ENCODE measurements at places on chromosomes 2 and 18.

DNA sequence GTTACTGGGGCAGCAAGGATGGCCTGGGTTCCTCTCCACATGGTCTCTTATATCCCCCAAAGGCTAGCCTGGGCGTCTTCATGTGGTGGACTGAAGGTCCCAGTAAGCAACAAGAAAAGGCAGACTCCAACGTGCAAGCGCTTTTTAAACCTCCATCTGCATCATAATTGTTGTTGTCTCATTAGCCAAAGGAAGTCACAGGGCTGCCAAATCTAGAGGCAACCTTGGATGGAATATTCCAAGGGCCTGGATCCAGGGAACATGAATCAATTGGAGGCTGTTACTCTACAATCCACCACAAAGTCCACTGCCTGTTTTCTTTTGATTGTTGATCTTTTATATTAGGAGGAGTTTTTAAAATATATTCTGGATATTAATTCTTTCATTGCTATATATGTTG, 118.8 kb downstream of the SH3RF3 start:
- no peak for DNase-seq

DNA sequence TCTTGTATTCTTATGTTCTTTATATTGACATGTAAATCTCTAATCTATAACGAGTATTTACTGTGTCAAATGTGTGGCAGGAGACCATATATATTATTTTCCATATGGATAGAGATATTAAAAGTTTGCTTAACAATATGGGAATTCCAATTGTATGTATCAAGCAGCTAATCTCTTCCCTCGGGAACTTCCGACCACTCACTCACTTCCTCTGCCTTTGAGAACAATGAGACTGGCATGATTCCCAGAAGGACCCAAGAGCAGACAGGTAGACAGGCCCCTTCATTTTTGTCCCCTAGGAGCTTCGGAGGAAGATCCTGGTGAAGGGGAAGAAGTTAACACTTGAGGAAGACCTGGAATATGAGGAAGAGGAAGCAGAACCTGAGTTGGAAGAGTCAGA, 24.1 kb downstream of the PLCD4 start:
- DNase-seq, result no peak

DNA sequence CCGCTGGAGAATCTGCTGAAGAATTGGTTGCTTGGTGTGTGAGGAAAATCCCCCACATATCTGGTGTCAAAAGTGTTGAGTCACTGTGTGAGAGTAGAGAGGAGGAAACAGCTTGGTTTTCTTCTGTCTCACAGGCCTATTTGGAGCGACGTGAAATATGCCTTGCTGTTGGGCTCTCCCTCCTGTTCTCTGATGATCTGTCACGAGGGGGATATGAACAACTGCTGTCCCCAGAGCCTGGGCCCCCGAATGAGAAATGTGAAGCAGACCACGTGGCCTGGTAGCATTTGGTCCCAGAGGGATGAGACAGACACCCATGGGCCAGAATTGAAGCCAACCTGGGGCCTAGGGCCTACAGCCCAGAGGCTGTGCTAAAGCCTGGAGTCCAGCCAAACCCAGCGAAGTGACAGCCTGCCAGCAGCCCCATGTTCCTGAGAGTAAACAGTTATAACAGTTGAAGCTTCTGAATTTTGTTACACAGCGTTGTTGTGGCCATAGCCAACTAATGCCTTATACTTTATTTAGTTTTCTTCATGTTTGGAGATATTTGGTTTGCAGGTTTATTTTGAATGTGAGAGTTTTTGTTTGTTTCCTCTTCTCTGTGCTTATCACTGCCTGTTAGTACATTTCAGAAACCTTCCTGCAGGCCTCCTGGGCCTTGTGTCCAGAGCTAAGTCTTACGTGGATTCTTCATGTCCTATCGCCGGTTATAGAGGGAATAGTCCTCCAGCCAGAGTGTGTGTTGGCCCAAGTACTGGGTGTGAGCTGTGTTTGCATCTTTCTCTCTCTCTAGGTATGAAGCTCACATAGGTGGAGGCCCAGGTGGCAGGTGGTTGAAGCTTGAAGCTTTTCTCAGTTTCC, 18.7 kb upstream of the COLEC12 start:
- no peak for DNase-seq

- DNase-seq, result no peak
Measured at GRCh38 chr2:47651296-47651695, 131.6 kb upstream of the MSH6 start.

DNA sequence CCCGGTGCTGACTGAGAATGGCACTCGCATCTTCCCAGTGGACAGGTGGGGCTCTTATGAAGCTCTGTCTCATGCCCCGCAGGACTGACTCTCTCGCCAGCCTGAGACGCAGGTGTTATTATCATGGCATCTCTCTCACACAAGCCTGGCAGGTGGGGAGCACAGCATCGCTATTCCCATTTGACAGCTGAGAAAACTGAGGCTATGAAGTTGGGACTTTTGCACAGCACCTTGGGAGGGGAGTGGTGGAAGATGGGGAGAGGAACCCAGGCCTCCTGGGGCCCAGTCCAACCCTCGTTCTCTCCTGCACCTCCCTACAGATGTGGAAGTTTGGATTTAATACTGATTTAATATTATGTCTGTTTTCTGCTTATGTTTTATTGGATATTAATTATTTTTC, 9.0 kb upstream of the NTSR2 start:
- no peak for DNase-seq

DNA sequence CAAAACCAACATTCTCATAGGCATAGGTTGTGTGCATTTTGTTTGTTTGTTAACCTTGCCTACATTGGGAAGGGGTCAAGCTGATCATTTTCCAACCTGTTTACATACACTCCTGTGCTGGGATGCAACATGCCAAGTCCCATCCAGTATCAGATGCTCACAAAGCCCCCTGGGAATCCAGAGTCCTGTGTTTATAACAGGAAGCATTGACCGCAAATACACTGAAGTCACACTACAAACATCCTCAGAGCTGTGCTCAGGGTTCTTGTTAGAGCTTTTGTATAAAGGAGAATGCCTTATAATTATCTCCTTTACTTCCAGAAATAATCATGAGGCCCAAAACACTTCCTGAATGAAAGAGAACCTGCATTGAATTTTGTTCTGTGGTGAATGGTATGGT, 488.7 kb upstream of the TCF4 start:
- no peak for DNase-seq

- DNase-seq, result no peak
Measured at GRCh38 chr2:238636269-238637073, 209.7 kb downstream of the ASB1 start.

DNA sequence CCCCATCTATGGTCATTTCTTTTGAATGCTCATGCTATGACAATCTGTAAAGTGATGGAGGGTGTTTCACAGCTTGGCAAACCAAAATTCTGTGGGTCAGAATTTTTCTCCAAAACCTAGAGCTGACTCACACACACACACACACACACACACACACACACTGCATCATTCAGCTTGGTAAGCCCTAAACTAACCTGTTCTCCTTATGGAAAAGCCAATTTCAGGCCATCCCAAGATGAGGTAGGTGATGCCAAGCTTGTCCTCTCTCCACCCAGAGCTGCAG, 45.0 kb upstream of the NRP2 start:
- no peak for DNase-seq

- no peak for DNase-seq
Measured at GRCh38 chr2:208297961-208298360, 31.9 kb downstream of the PIKFYVE start.

DNA sequence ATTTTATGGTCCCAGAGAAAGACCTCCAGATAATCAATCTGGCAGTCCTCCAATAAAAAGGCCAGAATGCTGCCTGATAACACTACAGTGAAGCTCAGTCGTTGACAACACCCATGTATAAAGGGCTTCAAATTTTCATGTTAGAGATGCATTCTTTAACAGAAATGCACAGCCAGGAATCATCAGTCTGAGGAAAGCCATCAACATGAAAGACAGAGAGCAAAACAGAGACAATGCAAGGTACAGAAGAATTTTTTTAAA, 13.8 kb downstream of the BABAM2 start:
- DNase-seq, result no peak

DNA sequence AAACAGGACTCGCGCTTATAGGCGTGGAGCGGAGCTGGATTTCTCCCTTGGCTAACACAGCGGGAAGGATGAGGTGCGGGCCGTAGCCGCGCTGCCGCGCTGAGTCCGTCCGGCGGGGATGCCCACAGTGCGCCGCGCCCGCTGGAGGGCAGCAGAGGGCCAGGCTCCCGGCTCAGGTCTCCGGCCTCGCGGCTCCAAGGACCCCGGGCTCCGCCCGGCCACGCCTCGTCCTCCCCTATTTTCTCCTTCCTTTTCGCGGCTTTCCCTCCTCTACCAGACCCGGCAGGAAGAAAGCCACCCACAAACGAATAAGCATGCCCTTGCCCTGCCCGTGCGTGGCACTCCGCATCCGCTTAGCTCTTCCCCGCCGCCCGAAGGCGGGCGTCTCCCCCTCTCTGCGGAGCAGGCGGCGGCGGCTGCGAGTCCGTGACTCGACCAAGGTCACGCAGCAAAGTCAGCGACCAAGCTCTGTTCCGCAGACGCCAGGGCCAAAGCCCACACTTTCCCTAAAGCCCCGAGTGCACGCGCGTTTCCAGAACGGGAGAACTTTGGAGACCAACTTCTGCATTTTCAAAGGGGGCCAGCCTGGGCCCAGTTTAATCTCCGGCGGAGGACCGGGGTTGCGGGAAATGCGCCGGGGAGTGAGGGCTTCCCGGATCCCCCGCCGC, 48.5 kb downstream of the KCNIP3 start:
- peak; percentile 21 for DNase-seq

DNA sequence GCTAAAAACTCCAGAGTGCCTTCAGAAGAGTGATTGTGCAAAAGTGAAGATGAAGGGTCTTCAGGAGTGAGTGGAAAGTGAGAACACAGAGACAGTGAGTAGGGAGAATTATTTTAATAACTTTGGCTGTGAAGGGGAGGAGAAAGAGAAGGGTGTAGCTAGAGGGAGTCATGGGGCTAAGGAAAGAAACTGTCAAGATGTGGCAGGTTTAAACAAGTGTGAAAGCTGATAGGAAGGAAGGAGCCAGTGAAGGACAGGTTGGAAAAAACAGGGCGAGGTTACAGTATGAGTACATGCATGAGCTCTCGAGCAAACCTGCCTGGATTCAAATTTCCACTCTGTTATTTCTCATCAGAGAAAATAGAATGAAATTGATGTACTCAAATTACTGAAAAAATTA, 17.8 kb downstream of the IL1F10 start:
- no peak for DNase-seq

- no peak for DNase-seq
Measured at GRCh38 chr2:84771251-84771650, 109.6 kb downstream of the TRABD2A start.

GRCh38 chr2:235230821-235231601, 262.8 kb upstream of the AGAP1 start:
- DNase-seq, result no peak

DNA sequence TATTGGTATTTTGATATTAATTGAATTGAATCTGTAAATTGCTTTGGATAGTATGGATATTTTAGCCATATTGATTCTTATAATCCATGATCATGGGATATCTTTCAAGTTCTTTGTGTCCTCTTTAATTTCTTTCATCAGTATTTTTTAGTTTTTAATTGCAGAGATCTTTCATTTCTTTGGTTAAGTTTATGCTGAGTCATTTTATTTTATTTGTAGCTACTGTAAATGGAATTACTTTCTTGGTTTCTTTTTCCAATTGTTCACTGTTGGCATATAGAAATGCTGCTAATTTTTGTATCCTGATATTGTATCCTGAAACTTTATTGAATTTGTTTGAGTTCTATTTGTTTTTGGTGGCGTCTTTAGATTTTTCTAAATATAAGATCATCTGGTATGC, 79.5 kb upstream of the DSEL start:
- no peak for DNase-seq

GRCh38 chr2:35339211-35339610, 1016.4 kb upstream of the CRIM1 start:
- no peak for DNase-seq

DNA sequence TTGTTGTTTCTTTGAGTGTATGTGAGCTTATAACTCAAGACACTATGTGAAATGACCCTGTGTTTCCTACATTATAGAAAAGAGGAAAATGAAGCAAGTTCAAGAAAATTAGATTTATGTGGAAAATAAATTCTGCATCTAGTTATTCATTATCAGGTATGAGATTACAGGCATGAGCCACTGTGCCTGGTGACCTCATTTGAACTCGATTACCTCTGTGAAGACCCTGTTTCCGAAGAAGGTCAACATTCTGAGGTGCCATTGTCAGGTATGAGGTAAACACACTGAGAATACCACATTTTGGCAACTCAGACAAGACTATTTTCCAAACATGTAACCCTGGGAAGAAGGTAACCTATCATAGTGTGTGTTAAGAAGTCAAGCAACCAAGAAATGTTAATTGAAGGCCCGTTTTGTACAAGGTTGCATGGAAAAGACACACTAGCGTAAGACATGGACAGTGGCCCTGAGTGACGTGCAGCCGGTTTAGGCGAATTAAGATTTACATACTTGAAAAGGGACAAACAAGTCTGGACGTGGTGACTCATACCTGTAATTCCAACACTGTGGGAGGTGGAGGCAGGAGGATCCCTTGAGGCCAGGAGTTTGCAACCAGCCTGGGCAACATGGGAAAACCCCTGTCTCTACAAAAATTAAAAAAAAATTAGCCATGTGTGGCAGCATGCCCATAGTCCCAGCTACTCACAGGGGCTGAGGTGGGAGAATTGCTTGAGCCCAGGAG, 186.6 kb downstream of the NEDD4L start:
- DNase-seq, result no peak

DNA sequence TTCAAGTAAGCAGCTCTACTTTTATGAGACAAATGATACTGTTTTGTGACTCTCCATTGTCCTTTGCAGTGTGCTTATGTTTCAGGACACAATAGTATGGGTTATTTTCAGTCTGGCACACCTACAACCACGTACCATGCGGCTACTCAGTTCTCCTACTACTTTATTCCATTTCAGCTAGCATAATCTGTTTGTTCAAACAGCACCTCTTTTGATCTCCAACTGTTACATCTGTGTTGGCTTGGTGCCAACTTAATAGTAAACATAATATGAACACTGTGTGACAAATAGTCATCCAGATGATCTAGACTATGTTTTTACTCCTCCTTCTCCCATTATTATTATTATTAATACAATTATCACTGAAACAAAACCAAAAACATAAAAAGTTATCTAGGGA, 40.5 kb downstream of the MYO3B start:
- no peak for DNase-seq
